ENCODE measurements at places on chromosomes 11 and 22. TPM values are rescaled to one million over a fixed set of nuclear protein-coding genes. Genes with fewer than 3 reads are reported as not detected.

DNA sequence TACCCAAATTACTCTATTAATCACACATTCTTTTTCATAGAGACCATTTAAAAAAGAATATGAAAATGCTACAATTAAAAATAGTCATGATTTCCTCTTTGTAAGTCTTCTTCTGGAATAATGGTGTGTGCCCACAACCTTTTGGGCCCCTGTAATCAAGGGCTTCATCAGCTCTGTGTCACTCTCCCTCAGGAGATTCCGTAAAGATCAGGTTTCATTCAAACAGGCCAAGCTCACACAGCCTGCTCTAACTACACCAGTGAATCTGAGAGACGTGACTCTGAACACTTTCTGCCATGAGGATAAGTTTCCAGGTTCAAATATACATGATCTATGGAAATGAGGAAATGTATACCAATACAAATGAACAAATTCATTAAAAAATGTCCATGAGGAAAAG, 9.5 kb downstream of the DRICH1 start:
- DNase-seq = peak; percentile 5

GRCh38 chr11:34840736-34841386, 75.3 kb downstream of the APIP start:
- DNase-seq = no peak

- no peak for DNase-seq
Measured at GRCh38 chr11:99327066-99327465, 306.3 kb downstream of the CNTN5 start.

GRCh38 chr11:106216281-106216680, 138.8 kb downstream of the AASDHPPT start:
- no peak for DNase-seq

DNA sequence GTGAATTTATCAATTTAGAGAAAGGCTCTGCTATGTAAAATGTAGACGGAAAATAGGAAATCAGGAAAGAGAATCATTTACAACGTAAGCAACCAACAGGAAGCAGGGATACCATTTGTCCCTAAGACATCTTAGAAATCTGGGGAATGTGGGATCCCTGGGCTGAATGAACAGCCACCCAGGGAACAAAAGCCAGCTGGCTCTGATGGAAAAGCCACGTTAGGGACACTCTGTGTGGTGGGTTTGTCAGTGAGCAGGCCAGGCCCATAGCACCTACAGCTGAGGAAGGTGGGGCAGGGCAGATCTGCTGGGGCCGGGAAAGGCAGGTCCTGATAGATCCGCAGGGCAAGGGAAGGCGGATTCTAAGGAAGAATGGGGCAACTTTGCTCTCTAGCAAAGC, 87.1 kb upstream of the CSNK2A3 start:
- DNase-seq = no peak

DNA sequence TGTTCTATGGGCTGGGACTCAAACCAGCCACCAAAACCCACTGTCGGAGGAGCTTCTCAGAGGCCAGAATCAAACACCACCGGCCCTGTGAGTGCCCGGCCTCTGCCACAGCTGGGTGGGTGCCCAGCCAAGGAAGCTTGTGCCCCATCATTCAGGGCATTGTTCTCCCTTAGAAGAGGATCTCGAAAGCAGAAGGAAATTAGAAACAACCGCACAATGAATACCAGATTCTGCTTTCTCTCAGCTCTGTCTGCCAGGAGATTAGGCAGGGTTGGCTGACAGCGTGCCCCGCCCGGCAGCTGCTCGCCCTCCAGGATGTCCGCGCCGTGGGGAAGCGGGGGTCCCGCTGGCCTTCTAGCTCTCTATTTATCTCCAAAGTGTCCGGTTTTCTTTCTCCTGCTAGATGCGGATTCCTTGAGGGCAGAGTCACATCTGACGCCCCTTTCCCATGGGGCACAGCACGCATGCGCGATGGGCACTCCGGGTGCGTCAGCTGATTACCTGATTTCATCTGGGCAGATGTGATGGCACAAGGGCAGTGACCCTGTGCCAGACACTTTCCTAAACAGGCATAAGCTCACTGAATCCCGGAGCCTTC, 25.5 kb downstream of the SCGB1A1 start:
- no peak for DNase-seq

DNA sequence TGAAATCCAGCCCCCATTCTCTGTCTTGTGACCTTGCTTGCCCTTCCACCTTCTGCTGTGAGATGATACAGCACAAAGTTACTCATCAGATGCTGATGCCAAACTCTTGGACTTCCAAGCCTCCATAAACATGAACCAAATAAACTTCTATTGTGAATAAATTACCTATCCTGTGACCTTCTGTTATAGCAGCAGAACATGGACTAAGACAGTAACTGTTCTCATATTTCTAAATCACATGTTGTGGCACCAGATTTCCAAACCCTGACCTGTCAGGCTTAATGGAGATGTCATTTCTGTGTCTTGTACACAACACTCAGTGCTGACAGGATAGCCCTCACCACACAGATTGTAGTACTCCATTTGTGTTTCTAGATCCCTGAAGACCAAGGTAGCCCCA, 6.0 kb downstream of the SLC22A25 start:
- no peak for DNase-seq

GAB4 gene
- polyA plus RNA-seq = not detected

SYT9 gene
- 5.1 TPM for polyA plus RNA-seq

OR2AG1 gene
- polyA plus RNA-seq = 0.01 TPM

INS gene
- not detected for polyA plus RNA-seq
